MM.1S (cell line): ENCODE measurements at places on chromosomes 6 and 20.

DNA sequence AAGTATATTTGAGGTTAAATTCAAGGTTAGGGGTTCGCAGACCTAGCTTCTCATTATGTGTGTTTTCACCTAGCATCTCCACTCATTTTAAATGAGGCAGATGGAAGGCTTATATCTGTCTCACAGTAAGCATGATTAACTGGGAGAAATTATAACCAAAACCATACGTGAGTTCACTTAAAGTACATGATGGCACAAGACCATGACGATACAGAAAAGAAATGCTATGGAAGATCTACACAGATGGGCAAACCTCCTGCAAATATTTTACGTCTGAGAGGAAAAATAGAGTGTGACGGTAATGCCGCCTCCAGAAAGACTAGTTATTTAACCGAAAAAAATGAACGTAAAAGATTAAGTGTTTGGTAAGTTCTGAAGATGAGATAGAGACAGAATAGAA is 337.8 kb downstream of the FARS2 start:
- no peak for DNase-seq

- no peak for DNase-seq
These were observed 37.9 kb downstream of the ZC3H12D start for GRCh38 chr6:149446791-149447376.

DNA sequence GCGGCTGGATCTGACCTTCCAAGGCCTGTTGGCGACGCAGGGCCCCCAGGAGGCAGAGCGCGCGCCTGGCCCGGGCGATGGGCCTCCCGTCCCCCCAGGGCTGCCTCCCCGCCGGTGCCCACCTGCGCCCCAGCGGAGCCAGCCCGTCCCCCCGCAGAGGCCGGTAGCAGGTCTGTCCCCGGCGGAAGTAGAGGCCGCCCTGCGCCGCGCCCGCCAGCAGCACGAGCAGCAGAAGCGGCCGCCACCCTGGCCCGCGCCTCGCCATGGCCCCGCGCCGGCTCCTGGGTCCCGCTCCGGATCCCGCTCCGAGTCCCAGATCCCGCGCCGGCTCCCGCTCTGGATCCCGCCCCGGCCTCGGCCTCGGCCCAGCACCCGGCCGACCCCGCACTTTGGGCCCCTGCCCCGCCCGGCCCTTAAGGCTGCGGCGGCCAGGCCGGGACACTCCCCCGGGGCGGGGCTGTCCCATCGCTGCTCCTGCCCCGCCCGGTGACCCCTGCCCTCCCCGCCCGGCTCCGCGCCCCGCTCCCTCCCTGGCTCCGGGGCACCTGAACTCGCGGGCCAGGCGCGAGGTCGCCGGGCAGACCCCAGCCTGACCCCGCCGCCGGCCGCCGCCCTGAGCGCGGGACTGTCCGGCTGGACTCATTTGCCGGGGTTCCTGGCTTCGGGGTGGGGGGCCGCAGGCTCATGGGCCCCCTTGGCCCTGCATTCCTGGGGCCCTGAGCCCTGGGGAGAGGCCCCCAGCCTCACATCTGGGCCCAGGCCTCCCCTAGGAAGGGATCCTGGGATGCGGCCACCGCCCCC is at the start of gene CTSZ:
Gene CTSZ (minus strand): TSS at position 391 of the 801 bp plus-strand sequence. CDS start 126 bp downstream, at position 265.
- peak; percentile 20 for DNase-seq

GRCh38 chr6:163128324-163128723 is 286.2 kb upstream of the QKI start:
- DNase-seq = no peak

GRCh38 chr6:35411066-35411465 is 41.1 kb upstream of the FANCE start:
- DNase-seq = no peak

GRCh38 chr6:23016696-23017095 is 447.3 kb downstream of the HDGFL1 start:
- DNase-seq = no peak

- DNase-seq = peak; percentile 73
These were observed 193.1 kb downstream of the DOK5 start for GRCh38 chr20:54668271-54669039.

GRCh38 chr6:125886914-125887313 is 69.7 kb upstream of the HINT3 start:
- DNase-seq = no peak

GRCh38 chr20:53399083-53399482 is 194.6 kb downstream of the ZNF217 start:
- no peak for DNase-seq

DNA sequence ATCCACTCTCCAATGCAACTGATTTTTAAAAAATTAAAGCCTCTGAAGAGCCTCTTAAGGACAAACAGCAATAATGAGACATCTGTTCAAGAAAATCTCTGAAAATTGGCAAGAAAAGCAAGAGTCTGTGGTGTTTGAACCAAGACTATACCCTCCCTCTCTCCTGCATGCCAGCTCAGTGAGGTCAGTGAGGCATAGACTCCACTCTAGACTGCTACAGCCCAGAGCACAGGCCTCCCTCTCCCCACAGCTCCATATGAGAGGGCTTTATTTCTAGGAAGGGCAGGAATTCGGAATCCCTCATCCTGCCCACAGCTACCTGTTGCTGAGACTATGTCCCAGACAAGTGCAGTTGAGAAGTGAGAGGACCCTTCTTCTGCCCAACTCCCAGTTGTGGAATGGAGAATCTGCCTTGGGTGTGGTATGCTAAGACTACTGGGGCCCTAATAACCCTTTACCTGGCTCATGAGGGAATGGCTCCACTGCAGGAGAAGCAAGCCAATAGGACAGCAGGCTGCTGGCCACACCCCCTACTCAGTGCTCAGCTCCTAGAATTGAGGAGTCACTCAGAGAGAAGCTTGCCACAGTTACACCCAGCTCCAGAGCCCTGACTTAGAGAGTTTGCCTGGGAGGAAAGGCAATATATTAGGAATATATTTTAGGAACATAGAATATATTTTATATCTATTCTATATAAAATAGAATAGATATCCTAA is 22.7 kb upstream of the HLA-DQA1 start:
- no peak for DNase-seq

GRCh38 chr6:82681119-82681714 is 317.6 kb downstream of the TPBG start:
- DNase-seq = no peak

DNA sequence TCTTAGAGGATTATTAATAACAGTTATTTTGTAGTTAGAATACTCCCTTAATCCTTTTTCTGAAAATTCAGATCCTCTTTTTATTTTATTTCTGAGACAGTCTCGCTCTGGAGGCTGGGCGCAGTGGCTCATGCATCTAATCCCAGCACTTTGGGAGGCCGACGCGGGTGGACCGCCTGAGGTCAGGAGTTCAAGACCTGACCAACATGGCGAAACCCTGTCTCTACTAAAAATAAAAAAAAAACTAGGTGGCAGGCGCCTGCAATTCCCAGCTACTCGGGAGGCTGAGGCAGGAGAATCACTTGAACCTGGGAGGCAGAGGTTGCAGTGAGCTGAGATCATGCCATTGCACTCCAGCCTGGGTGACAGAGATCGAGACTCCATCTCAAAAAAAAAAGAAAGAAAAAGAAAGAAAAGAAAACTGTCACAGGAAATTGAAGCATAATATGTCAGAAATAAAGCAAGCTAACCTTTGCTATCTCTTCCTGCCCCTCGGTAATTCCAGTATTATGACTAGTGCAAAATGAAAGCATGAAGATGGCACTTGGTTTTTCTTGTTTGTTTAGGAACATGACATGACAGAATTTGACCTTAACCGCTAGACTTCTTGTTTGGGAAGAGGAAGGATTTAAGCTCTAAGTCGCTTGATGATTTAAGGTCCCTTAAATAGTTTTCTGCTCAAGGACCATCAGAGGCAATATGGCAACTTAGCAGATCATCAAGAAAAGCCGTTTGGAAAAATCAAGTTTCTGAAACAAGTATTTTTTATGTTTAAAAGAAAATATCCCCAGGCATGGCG is 1.8 kb upstream of the RBM39 start:
- DNase-seq = peak; percentile 54

GRCh38 chr6:26328265-26328844 is 36.6 kb upstream of the BTN3A2 start:
- no peak for DNase-seq

- no peak for DNase-seq
These were observed 21.3 kb downstream of the PRR18 start for GRCh38 chr6:166286839-166287271.

DNA sequence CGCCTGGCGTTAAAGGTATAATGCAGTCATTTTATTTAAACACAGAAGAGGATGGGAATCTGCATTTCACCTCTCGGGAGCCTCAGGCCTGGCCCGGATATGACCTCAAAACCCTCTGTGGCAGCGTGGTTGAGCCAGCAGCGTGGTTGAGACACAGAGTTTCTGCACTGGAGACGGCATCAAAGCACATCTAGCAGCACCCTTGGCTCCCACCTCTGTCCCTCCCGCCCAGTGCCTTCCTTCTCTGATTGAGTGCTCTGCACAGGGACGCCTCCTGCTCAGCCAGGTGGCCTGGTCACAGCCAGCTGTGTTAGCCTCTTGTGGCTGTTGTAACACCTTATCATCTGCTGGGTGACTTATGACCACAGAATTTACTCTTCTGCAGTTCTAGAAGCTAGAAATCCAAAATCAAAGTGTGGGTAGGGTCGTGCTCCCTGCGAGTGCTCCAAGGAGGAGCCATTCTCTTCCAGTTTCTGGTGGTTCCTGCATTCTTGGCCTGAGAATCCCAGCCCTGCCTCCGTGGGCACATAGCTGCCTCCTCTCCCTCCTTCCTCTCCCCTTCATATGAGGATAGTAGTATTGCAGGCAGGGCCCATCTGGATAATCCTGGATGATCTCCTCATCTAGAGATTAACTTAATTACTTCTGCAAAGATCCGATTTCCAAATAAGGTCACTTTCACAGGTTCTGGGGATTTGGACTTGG is 156.7 kb downstream of the SYCP2 start:
- DNase-seq = no peak

DNA sequence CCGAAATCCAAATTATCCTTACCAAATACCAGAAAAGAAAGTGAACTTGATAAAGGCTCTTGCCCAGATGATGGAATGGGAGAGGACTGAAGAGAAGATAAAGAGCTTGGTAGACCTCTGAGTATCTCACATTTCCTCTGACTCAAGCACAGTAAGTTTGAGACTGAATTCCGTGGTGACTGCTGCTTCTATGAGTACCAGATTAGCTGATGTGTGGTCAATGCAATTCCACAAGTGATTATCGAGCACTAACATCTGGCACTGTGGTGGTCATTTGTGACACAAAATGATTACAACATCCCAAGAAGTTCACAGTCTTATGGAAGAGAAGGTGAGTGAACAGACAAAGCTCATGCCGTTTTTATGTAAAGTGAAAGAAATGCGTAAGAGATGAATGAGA is 2.6 kb upstream of the RPS6KA2 start:
- DNase-seq = no peak

DNA sequence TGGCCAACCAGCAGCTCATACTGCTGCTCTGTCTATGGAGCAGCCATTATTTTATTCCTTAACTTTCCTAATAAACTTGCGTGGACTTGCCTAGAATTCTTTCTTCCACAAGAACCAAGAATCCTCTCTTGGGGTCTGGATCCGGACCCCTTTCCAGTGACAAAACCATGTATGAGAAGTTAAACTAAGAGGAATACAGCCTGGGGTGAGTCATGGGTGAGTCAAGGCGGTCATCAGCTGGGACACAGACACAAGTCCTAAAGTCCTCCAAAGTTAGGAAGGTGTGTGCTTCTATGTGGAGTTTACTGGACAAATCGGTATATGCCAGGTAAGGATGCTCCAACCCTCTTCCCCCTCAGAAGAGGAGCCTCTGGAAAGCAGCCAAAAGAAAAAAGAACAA is 690.0 kb upstream of the CHD6 start:
- DNase-seq = no peak

- DNase-seq = no peak
These were observed 508.1 kb upstream of the FLRT3 start for GRCh38 chr20:14845199-14846160.

- no peak for DNase-seq
These were observed 1.5 kb downstream of the LAMA4 start for GRCh38 chr6:112252571-112253497.

DNA sequence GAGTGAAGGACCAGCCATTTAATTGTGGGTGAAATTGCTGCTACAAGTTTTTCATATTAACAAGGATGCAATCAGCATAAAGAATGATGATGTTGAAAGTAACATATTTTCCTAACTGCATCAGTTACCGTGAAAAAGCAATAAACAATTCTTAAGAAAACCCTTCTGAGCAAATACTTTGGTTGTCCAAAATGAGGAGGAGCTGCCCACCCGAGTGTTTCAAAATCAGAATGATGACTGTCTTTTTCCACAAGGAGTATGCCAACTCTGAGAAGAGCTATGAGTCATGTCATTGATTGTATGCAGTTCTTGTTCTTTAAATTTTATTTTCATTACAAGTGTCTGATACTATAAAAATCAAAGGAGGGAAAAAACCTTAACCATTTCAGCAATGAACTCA is 470.5 kb downstream of the COL12A1 start:
- no peak for DNase-seq

DNA sequence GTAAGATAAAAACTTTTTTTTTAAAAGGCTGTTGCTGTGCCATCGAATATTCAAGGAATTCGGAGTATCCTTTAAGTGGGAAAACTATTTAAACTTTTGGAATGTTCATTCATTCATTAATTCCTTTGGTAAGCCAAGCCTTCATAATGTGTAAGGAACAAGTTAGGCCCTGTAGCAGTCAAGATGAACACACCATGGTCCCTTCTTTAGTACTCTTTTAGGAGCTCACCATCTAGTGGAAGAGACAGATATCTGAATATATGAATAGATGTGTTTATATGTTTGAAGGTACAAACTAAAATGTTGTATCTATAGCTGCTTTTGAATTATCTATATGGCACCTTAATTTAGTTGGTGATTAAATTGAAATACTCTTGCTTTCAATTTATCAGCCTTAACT is 5.8 kb downstream of the SPO11 start:
- DNase-seq = no peak

GRCh38 chr6:90294614-90294988 is 2.0 kb downstream of the BACH2 start:
- DNase-seq = peak; percentile 19

DNA sequence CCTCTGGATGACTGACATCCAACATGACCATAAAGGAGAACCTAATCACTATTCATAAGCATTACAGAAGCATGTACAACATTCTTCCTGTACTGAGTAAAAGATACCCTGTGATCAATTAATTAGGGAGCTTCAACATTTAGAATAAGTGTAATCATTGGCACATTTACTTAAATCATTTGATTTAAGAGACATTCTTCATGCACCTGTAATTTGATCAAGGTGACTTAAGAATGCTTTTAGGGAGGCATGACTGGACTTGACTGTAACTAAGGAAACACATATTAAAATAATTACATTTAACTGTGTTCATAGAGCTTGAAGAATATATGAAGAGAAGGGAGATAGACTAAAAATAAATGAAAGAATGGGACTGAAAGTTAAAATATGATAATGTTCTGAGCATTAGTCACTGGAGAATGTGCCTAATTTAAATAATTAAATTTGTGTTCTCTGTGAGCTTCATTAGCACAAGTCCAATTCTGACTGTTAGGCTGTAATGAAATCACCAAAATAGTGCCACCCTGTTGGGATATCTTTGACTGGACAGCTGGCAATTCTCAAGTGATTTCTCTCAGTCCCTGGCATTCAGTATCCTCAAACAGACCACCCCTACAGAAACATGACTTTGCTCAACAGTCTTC is 295.5 kb upstream of the ADGRB3 start:
- DNase-seq = no peak

GRCh38 chr6:148521586-148521985 is 178.9 kb downstream of the SASH1 start:
- DNase-seq = no peak

- DNase-seq = no peak
These were observed 225.5 kb downstream of the BCKDHB start for GRCh38 chr6:80331974-80332373.
